ENCODE measurements at places on chromosomes 12 and 14. TPM values are rescaled to one million over a fixed set of nuclear protein-coding genes. Genes with fewer than 3 reads are reported as not detected.

DNA sequence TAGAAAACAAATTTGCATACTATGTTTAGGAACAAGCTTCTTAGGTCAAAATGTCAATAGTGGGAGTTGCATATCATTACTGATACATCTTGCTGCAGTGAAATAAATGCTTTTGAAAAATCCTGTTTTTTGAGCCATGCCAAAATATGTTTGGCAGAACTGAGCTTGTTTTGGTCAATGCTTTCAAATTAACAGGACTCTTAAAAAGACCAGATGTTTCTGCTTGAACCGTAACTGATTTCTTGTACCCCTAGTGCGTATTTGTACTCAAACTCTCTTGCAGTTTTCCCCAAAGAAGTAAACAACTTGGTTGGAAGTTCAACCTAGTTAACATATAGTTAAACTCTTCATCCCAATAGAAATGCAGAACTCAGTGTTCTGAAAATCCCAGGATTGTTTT is 3.4 kb downstream of the TRHDE start:
- DNase-seq: no peak

The GNS gene
- total RNA-seq: 97.2 TPM

- DNase-seq: no peak
Measured at GRCh38 chr12:130664772-130665171, 51.3 kb downstream of the RIMBP2 start.

The TOMM20L gene
- not detected for total RNA-seq

DNA sequence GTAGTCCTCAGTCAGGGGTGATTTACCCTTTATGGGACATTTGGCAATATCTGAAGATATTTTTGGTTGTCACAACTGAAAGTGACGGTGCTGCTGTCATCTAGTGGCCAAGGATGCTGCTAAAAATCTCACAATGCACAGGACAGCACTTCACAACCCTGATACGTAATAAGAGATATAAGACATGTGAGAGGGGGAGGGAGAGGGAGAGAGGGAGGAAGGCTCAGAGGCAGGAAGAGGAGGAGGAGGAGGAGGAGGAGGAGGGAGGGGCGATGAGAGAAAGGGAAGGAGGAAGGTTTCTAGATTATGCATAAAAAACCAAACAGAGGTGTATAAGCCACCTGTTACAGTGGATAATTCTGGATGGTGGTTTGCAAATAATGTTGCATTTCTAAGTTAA is 14.3 kb downstream of the MYL2 start:
- no peak for DNase-seq

DNA sequence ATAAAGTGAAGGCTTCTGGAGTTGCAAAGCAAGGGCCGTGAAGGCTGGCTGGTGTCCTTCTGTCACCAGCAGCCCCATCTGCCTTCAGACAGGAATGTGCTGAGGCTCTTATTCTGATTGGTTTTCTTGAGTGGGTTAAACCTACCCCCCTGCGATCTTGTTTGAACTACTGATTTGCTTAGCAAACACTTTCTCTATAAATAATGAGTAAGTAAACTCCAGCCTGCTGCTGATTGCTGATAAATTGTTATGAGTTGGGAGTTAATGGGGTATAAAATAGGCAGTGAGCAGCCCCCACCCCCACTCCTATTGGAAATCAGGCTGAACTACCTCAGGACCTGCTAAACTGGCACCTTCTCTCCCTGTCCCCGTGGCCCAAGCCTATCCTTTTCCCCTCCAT is 146.1 kb upstream of the NOS1 start:
- no peak for DNase-seq

GRCh38 chr12:44875417-44875953 is 630 bp downstream of the NELL2 start:
- DNase-seq: no peak

- DNase-seq: no peak
Measured at GRCh38 chr14:101024686-101025085, 121.2 kb upstream of the RTL1 start.

- no peak for DNase-seq
Measured at GRCh38 chr12:95395696-95396095, 78.3 kb upstream of the METAP2 start.

DNA sequence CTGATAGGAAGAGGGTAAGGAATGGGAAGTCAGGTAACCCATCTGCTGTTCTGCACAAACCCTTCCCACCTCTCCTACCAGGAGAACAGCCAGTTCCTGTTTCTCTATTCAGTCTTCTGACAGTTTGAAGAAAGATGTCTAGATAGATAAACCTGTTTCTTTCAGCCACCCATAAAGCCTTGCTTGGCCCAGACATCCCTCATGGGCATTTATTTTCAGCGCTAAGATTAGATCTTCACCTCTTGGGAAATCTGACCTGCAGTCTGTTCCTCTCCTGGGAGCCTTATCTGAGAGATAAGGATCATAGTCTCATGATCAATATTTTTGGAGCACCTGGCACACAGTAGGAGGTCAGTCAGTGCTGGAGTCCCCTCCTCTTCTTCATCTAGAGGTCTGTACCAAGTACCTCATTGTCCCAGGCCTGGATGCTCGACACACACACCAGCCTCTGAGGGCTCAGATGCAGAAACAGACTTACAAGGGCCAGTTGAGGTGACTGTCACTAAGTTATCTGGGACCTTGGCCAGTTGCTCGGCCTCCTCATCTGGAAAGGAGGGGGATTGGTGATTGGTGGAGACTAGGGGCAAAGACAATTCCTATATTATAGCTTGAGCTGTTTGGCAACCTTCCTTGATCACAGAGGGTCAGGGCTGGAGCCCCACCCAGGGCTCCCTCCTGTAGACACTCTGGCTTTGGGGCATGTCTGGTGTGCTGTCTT is 18.2 kb downstream of the ACVRL1 start:
- DNase-seq: no peak

The TPH2 gene
- total RNA-seq: not detected

- peak; percentile 79 for DNase-seq
Measured at GRCh38 chr12:116434155-116435011, 124.8 kb upstream of the MAP1LC3B2 start.

The CLEC6A gene
- total RNA-seq: not detected

The RHOJ gene
- total RNA-seq: 14.6 TPM

The CARMIL3 gene
- 0.11 TPM for total RNA-seq

DNA sequence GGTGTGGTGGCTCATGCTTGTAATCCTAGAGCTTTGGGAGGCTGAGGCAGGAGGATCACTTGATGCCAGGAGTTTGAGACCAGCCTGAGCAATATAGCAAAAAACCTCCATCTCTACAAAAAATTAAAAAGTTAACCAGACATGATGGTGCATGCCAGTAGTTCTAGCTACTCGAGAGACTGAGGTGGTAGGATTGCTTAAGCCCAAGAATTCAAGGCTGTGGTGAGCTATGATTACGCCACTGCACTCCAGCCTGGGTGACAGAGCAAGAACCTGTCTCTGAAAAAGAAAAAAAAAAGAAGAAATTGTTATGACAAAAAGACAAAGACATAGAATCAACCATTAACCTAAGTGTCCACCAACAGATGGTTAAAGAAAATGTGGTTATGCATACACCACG is 2.1 kb upstream of the ATP23 start:
- no peak for DNase-seq

DNA sequence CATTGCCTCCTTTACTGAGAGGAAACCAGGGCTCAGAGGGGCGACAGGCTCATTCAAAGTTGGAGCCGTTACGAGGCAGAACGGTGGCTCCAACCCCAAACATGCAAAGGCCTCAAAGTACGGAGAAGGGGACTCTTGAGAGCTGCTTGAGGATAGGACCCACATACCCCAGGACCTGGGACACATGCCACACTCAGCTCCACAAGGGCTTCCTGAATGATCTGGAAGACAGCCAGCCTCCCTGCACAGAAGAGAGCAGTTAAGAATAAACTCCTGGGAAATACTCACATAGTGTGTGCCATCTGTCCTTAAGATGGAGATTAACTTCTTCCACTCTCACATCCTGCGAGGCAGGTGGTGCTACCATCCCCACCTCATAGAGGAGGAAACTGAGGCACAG is 26.6 kb upstream of the NXPH4 start:
- DNase-seq: no peak

The RTL1 gene
- total RNA-seq: not detected

- no peak for DNase-seq
Measured at GRCh38 chr14:70392676-70393075, 24.2 kb downstream of the SYNJ2BP start.

The CPSF2 gene
- 41.4 TPM for total RNA-seq

GRCh38 chr12:52952076-52952801 is 3.3 kb downstream of the KRT18 start:
- no peak for DNase-seq

The MYF6 gene
- not detected for total RNA-seq

DNA sequence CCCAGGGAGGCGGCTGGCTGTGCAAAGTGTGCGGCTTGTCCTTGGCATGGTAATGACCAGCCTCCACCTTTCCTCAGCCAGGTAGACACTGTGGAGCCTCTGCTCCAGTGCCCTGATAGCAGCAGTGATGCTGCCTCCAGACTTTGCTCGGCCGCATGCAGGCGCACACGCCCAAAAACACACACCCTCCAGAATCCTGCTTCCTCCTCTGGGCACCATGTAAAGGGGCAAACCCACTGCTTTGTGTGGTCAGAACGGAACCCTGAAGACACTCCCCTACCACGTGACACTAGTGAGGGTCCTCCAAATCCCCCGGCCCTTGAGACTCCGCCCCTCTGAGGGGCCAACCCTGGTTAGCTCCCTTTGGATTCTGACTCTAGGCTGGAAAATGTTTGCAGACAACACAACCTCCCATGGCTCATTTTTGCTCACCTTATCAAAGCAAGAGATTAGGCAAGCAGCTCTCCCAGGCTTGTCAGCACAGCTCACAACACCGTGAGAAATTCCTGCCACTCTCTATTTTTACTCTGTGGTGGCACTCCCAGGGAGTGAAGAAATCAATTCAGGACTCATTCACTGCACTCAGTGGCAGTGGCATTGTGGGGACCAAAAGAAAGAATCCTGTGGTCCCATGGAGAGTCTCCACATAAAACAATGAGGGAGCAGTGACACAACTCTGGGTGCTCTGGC is 4.5 kb downstream of the KRT77 start:
- DNase-seq: no peak

The GAPDH gene
- total RNA-seq: 4,161 TPM

DNA sequence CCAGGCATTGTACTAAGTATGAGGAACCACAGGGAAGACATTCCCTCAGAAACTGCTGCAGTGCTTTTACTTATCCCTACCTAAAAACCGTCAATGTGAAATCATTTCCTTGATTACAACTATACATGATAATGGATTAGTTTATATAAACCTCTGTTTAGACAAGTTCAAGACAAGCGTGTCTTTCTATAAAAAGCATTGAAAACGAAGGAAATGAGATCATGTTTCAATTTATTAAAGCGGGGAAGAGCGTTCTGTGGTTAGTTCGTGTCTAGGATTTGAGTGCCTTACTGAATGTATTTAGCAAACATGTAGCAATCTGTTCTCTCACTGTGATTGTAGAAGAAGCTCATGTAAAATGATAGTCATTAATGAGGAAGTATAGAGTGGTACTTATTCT is 37.5 kb downstream of the GALC start:
- DNase-seq: no peak

DNA sequence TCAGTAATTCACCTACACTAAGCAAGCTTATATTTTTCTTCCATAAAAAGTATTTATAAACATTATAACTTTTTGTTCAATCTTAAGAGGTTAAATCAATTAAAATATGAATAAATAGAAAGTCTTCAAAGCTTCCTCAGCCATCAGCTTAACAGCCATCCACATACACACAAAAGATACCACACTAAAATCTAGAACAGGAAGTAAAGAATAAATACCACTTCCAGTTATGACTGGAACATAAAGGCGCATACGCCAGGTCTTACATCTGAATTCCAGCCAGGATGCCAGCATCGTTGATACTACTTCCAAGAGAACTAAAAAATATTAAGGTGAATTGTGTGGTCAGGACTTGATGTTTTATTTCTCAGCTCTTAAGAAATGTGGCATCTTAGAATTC is 17.0 kb downstream of the SIX1 start:
- no peak for DNase-seq

The PLEK2 gene
- not detected for total RNA-seq

DNA sequence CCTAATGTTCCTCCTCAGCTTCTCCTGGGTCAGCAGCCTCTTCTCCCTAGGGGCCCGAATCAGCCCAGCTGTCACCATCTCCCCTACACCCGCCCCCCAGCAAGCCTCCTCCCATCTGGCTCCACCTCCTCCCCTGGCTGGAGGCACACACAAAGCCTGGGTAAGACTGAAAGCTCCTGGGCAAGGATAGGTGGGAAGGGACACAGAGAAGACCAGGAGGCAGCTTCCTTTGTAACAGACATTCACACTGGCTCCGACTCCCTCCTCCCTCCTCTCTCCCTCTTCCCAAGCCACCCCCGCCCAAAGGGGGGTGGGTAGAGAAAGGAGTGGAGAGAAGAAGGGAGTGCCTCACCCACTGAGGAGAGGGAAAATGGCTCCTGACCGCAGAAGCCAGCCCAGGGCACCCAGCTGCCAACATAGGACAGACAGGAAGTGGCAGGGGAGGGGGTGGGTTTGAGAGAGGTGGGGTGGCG is 4.0 kb downstream of the CHD4 start:
- peak; percentile 64 for DNase-seq

DNA sequence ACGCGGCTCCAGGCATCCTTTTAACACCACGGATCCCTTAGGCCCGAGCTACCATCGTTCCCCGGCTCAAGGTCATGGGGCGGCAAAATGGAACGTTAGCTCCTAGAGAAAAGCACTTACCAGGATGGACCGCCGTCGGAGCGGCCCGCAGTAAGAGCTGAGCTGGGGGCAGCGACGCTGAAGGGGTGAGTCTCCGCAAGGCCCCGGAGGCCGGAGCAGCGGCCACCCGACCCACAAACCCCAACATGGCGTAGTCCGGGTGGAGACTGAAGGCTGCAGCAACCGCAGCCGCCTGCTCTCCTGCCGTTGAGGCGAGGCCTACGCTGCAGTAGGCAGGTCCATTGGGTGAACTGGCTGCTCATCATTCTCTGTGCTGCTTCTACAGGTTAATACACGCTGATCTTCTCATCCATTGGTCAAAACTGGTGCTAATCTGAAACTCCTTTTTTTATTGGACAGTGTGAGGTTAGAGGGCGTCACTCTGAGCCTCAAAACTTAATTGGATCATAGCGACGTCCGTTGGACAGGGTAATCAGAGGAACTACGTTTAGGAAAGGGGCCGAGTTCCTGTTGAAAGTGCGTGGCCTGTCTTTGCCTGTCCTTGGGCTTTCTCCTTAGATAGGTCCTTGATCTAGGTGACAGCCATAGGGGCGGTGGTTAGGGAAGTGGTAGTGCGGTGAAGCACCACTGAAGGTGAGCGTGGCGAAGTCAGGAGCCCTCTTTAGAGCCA is at the start of gene ATP5F1B:
Gene ATP5F1B (minus strand): TSS at position 268 of the 730 bp plus-strand sequence. CDS start 21 bp downstream, at position 247.
- DNase-seq: peak; percentile 95

The TFCP2 gene
- total RNA-seq: 22.8 TPM

The CCDC177 gene
- total RNA-seq: not detected

The KCNH3 gene
- total RNA-seq: 0.41 TPM
